ENCODE measurements at places on chromosomes 2 and 18.

GRCh38 chr2:39696101-39696553, 30.4 kb downstream of the TMEM178A start:
- no peak for DNase-seq

DNA sequence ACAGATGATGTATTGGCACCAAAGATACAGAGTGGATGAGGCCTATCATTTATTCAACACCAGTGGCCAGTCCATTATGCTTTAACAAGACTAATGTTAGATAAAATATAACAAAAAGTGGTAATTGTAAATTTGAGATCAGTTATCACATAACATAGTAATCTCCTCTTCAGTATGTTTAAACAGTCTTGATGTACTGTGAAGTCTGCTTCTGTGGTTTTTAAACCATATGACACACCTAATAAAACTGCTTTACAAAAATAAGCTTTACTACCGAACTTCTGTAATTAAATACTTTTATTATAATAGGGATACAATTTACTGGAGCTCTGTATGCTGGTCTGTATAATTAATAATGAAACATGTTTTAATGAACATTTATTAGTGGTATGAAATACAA, 2156.1 kb upstream of the CELF4 start:
- no peak for DNase-seq

DNA sequence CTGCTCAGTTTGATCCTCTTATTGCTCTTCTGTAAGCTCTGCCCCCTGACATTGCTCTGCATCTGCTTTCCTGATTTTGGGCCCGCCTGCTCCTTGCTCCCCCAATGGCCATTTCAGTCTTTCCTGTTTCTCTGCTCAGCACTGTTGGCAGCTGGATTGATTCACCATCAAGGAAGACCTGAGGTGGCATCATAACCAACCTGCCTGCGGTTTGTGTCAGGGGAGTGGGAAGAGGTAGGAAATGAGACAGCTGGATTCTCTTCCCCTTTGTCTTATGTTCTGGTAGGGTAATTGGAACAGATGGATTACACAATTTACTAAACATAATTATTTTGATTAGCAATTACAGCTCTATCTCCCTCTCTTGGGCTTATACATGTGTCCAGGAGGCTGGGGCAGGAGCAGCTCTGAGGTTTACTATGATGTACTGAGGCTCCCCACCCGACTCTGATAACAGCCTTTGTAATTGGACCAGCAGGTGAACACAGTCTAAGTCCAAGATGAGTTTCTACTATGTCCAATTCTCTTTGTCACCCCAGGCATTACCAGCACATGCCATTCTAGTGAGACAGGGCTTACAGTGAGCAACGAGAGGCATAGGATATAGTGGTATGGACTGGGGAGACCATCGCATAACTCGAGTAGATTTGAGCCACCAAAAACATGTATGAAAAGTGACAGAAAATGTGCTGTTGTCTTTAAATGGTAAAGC, 151.8 kb upstream of the MMADHC start:
- DNase-seq: no peak

GRCh38 chr2:158810731-158811460, 15.8 kb downstream of the DAPL1 start:
- DNase-seq: no peak

DNA sequence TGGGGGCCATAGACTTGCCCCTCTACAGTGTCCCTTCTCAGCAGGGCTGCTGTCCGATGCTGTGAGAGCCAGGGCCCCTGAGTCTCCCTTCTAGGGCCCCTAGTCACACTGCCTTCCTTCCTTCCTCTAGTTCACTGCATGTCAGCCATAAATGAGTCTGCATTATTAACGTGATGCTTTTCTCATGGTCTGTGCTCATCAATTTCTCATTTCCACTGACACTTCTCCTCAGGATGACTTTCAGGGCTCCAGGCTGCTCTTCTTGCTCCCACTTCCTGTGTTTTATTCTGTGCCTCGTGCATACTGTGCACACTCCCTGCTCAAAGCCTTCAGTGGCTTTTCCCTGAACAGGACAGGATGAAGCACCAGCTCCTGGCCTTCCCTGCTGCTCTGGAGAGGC, 146.5 kb downstream of the FAM210A start:
- DNase-seq: no peak

- no peak for DNase-seq
Observed at GRCh38 chr2:71457123-71457915, 4.0 kb downstream of the DYSF start.

- DNase-seq: no peak
Observed at GRCh38 chr2:192373221-192373620, 178.5 kb upstream of the TMEFF2 start.

GRCh38 chr2:46184794-46185583, 112.2 kb upstream of the EPAS1 start:
- DNase-seq: no peak

GRCh38 chr18:36195427-36196122, 8.3 kb downstream of the MOCOS start:
- no peak for DNase-seq

DNA sequence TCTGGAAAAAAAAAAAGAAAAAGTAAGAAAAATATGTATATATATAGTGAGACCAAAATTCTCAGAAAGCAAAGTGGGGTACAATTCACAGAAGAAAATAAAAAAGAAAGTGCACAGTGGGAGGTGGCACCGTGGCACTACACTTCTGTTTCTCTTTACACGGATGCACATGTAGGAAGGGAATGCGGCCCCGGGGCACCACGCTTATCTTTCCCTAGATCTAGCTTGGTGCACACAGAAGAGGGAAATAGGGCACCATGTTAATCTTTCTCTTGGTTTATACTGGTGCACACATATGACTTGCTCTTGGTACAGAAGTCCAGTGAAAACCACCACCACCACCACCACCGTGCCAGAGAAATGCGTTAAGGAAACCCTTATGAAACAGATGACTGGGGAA, 32.0 kb downstream of the EIPR1 start:
- DNase-seq: no peak

- no peak for DNase-seq
Observed at GRCh38 chr2:147739508-147739907, 105.3 kb upstream of the ACVR2A start.

GRCh38 chr2:156666130-156666785, 230.1 kb downstream of the GPD2 start:
- no peak for DNase-seq

Data from stimulated activated CD4-positive, alpha-beta T cell treated with anti-CD3 and anti-CD28 coated beads, Interleukin-15, amount 100 ng/mL, for 1 hour (primary cell).